Femur (tissue), 1 donor: ENCODE measurements at places on chromosomes 4 and X.

DNA sequence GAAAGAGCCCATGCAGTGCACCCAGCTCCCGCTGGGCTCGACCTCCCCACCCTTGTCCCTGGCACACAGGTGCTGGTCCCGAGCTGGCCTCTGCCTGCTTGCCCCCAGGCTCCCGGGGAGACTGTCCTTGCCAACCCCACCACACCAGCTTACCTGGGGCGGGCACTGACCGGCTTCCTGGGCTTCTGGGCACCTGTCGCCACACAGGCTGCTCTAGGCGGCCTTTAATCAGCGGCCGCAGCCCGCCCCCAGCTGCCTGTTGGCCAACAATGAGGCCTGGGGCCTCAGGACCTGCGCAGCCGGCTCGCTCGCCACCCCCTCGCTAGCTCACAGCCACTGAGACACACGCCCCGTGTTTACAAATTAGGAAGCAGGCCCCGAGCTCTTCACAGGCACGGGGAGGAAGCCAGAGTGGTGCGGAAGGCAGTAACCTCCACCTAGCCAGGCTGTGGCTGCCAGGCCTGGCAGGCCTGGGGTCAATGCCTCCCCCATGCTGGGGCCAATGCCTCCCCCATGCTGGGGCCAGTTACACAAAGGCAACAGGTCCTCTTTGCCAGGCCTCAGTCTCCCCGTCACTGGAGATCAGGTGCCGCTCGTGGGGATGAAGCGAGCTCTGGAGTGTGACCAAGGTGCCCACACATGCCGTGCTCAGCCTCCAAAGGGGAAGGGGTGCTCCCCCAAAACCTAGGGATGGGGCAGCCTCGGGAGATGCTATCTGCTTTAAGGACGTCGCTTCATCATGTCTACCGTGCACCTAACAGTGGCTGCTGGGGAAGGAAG, at the start of gene TREX2:
TREX2 (minus strand) TSS at position 201 of the 780 bp plus-strand sequence. CDS start 626 bp downstream, outside the sequence.
- DNase-seq: no peak

DNA sequence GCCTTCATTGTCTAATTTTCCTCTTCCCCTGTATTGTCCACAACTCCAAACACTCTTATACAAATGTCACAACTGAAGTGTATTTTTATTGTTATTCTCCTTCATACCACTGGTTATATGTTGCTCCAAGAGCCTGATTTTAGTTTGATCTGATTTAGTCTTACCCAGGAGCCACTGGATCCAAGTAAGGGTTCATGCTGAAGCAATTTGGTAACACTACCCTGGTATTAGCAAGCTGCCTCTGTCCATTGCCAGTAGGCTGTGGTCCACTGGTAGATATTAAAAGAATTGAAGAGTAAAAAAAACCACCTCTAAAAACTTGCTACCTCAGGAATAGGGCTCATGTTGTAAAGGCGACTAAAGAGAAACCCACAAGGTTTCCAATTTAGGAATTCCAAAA, 41.2 kb downstream of the AMOT start:
- no peak for DNase-seq

GRCh38 chr4:100106982-100107381, 83.3 kb downstream of the DDIT4L start:
- no peak for DNase-seq

DNA sequence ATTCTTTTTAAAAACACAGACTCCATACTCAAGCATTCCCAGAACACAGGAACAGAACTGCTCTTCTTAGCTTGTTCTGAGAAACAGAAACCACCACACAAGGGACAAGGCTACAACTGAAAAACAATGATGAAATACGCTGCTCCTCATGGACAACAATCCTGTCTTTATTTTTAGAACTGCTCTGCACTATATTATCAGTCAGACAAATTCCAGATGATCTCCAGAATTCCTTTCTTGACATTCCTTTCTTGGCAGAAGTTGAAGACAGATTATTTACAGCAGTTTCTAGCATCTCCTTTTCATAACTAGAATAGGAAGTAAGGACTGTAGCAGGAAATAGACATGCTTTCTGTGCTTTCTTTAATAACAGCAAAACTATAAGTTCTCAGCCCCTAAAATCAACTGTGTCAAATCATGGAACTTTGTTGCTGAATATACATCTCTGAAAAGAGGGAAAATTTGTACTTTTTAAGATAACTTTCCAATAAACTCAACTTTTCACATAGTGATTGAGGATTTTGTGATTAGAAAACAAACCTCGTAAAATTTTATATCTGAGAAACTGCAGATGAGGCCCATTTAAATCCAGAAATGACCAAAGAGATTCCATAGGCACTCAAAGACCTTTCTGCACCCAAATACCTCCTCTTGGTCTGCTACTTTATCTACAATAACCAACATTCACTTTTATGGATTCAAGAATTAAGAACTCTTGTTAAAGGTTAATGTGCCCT, 35.9 kb downstream of the ANTXR2 start:
- peak; percentile 25 for DNase-seq

- DNase-seq: no peak
These were observed 139.1 kb upstream of the ZIC3 start for GRCh38 chrX:137426695-137427425.

GRCh38 chrX:10482261-10482660, 138.1 kb downstream of the MID1 start:
- DNase-seq: no peak

DNA sequence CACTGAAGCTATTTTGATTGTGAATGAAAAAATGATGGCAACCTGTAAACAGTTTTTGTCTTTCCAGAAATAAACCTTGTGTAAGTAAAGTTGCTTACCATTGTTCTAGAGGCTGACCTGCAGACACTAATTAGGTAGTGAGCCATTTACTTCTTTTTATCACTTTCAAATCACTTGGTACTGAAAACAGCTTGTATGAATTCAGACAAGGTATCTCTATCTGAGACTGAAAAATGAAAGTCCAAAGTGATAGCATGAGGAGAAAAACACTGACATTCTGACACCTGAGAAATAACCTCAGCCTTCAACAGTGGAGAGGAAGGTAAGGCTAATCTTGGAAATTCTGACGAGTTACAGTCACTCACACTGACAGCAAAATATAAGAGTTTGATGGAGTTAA, 238.8 kb downstream of the GPC3 start:
- DNase-seq: no peak

GRCh38 chr4:140071806-140072205, 82.2 kb downstream of the MAML3 start:
- DNase-seq: peak; percentile 41

GRCh38 chr4:110085131-110085530, 113.3 kb downstream of the ELOVL6 start:
- no peak for DNase-seq

- DNase-seq: no peak
These were observed 98.2 kb downstream of the FRYL start for GRCh38 chr4:48681856-48682255.

GRCh38 chr4:98248934-98249333, 12.2 kb upstream of the RAP1GDS1 start:
- DNase-seq: no peak
